ENCODE measurements at places on chromosomes 2 and 18.

GRCh38 chr2:147424766-147425165 lies 420.1 kb upstream of the ACVR2A start:
- DNase-seq: no peak

- no peak for DNase-seq
Measured at GRCh38 chr2:118841450-118841827, 6.0 kb downstream of the EN1 start.

DNA sequence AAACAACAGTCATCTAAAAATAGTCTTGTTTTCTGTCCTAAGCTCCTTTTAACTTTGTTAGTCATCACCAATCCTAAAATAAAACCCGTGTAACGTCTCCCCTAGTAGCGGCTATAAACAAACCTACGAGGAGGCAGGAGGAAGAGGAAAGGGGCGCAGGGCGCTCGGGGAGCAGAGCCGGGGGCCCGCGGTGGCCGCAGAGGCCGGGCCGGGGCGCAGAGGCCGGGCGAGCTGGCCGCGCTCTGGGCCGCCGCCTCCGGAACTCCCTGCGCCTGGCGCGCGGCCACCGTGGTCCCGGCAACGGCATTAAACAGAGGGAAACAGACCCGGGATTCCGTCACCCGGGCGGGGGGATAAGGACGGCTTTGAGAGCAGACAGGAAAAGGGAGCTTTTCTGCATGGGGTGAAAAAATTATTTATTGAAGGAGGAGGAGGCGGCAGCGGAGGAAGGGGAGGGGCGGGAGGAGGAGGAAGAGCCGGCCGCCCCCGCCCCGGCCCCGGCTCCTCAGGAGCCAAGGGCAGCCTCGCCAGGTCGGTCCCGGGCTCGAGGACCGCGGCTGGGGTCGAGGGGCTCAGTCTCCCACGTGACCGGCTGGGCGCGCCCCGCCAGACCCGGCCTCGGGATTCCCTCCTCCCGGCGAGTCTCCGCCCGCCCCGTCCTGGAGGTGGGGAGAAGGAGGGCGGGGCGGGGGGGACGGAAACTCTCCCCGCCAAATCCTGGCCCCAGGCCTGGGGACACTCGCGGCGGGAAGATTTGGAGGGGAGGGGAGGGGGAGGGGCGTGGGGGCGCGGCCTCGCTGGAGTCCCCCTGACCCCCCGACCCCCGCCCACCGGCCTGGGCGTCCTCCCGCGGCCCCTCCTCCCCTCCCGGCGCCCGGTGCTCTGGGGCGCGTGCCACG lies 1.8 kb upstream of the NFATC1 start:
- DNase-seq: no peak

DNA sequence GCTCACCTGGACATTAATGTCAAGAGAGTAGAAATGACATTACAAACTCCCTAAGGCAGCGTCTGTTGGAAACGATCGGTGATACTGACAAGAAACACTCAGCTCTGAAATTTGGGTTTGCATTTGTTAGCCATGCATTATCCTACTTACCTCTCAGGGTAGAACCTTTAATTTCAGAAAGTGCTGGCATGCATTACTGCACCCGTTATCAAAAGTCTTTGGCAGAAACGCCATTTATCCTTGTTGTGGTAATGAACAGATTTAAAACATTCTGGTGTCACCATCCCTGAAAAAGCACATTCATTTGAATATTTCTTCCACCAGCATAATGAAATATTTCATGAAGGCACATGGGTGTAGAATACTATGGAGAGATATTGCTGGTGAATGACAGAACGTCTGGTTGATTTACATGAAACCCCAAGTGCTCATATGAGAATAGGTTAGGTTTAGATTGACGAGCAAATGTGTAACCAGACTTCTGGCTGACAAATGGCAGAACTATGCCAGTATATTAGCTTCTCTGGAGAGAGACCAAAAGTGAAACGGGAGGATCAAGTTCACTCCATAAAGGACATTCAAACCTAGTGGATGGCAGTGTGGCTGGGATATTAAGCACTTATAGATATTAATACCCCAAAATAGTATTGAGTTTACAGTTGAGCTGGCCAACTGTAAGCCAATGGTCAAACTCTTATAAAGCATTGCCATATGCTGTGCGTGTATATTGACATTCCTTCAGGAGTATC lies 53.5 kb upstream of the ITGB6 start:
- DNase-seq: no peak

- no peak for DNase-seq
Measured at GRCh38 chr18:25345081-25345866, 6.7 kb downstream of the ZNF521 start.

GRCh38 chr2:117523711-117524238 lies 290.7 kb upstream of the DDX18 start:
- no peak for DNase-seq
